A549 treated with CpdA at 1 μM for 4 hours (cell line): ENCODE measurements at places on chromosomes 6 and 20. TPM values are rescaled to one million over a fixed set of nuclear protein-coding genes. Genes with fewer than 3 reads are reported as not detected.

RIPOR2 gene
- total RNA-seq, result 0.07 TPM in 1 of 5 replicates, not detected in the others

TFAP2D gene
- not detected in 5 replicates for total RNA-seq

TRIM15 gene
- total RNA-seq, result 0.29 TPM in 1 of 5 replicates, not detected in the others

PNPLA1 gene
- total RNA-seq, result 0.05 TPM in 1 of 5 replicates, not detected in the others

ULBP1 gene
- total RNA-seq, result 0.73 to 1.2 TPM (median 0.97 TPM) in 5 replicates

FAM217B gene
- 5.6 to 7.5 TPM (median 6.4 TPM) in 5 replicates for total RNA-seq

ULBP3 gene
- total RNA-seq, result 3.6 to 4.0 TPM (median 3.7 TPM) in 5 replicates

SLC22A7 gene
- not detected in 5 replicates for total RNA-seq

RAMACL gene
- 0.05 to 0.23 TPM (median 0.12 TPM) in 5 replicates for total RNA-seq

PKIB gene
- total RNA-seq, result 0.36 to 1.4 TPM (median 0.66 TPM) in 5 replicates
